GM04503 (cell line): ENCODE measurements at places on chromosomes 16 and 17.

GRCh38 chr17:30858556-30859250 is 26.9 kb downstream of the ATAD5 start:
- DNase-seq = peak; percentile 15

DNA sequence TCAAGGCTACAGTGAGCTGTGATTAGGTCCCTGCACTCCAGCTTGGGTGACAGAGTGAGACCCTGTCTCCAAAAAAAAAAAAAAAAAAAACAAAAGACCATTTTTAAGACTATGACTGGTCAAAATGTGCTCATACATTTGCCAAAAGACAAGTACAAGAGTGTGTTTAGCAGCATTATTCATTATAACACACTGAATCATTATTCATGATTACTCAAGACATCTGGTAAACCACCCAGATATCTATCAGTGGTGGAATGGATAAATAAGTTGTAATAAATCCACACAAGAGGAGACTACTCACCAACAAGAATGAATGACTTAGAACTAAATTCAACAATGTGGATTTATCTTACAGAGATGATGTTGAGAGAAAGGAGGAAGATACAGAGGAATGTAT is 716.3 kb downstream of the MAF start:
- DNase-seq = no peak

- no peak for DNase-seq
Observed at GRCh38 chr16:49924078-49924477, 68.2 kb upstream of the ZNF423 start.

DNA sequence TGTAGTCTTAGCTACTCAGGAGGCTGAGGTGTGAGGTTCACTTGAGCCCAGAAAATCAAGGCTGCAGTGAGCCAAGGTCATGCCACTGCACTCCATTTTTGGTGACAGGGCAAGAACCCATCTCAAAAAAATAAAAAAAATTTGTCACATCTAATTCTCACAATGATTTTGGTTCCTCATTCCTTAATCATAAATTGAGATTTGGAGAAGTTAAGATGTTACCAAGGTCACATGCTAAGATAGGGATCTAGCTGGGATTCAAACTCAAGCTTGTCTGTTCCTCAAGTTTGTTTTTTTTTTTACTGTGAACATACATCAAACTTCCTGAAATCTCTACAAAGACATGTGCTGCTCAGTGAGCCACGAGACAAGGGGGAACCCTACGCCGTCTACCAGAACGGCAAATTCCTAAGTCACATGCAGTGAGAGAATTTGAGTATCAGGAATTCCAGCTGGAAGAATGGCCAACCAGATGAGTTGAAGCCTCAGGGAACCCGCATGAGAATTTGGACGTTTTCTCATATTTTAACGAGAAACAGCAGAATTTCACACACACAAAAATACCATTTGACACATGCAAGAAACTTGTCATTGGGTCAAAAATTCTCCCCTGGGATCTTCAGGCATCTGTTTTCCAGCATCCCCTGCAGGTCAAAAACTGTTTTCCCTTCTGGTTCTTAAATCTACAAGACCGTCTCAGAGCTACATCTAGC is 414.1 kb upstream of the GOT2 start:
- peak; percentile 21 for DNase-seq

DNA sequence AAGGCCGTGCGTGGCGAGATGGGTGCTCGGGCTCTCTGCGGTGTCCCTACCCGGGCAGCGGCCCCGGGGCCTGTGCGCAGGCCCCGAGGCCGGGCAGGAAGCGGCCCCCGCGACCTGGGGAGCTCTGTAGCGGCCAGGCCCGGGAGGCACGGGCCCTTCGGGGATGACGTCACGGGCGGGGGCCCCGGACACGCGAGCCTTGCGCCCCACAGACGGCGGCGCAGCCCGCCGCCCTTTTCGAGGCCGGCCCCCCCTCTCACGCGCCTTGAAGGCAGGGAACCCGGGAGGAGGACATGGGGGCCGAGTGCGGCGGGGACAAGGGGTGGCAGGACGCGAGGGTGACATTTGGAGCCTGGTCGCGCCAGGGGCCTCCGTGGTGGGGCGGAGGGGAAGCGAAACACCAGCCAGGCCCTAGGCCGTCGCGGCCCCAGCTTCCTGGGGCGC is 1.1 kb downstream of the RAI1 start:
- DNase-seq = no peak

- no peak for DNase-seq
Observed at GRCh38 chr16:66359012-66359411, 7.5 kb upstream of the CDH5 start.

DNA sequence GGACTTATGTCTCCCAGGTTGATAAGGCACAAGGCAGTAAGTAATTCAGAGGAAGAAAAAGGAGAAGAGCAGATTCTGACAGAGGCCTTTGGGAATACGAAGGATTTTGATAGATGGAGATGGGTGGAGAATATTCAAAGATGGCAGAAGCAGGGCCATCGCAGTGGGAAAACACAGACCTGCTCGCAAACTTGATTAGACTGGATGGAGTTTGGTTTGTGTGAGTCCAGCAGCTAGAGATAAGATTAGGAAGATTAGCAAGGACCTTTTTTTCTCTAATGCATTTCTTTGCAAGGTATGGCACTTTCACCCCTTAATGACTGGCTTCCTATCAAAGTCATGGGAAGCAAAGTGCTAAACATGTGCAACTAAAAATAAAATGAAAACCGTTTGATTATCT is 196.7 kb downstream of the FTO start:
- DNase-seq = no peak

- no peak for DNase-seq
Observed at GRCh38 chr16:81676066-81676882, 102.8 kb upstream of the PLCG2 start.

DNA sequence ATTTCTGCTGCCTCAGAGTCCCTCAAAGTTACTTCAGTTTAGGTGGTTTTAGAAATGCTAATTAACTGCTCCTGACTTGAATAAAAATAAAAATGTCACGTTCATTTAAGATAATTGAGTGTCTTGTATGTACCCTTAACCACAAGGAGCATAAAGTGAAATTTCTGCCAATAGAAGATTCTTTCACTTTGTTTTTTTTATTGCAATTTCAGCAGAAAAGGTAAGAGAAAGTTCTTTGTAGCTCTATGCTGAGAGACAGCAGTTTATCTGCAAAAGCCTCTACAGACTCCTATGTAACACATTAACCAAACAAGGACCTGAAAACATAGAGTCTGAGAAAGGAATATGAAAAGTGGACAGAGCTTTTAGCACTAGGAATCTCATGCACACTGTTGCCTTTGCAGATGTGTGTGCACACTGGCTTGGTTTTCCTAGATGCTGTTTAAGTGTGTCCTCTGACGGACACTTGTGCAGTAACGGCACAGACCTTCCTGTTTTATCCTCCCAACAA is 11.6 kb downstream of the ARHGAP44 start:
- DNase-seq = no peak

- peak; percentile 22 for DNase-seq
Observed at GRCh38 chr16:27759301-27759871, 209.4 kb downstream of the KATNIP start.

DNA sequence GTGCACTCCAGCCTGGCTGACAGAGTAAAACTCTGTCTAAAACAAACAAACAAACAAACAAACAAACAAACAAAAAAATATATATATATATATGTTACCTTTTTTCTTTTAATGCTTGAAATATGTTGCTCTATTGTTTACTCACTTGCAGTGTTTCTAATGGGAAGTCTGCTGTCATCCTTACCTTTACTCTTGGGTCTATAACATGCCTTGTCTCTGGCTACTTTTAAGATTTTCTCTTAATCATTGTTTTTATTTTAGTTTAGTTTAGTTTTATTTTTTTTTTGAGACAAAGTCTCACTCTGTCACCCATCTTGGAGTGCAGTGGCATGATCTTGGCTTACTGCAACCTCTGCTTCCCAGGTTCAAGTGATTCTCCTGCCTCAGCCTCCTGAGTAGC is 16.1 kb upstream of the TNRC6A start:
- DNase-seq = no peak

- peak; percentile 87 for DNase-seq
Observed at GRCh38 chr16:73068541-73069401, 20.8 kb upstream of the ZFHX3 start.

GRCh38 chr16:89378947-89379771 is 111.2 kb downstream of the ANKRD11 start:
- DNase-seq = no peak

GRCh38 chr17:4318596-4318995 is 47.9 kb downstream of the UBE2G1 start:
- no peak for DNase-seq

GRCh38 chr16:25135254-25135878 is 23.8 kb downstream of the LCMT1 start:
- peak; percentile 17 for DNase-seq

- no peak for DNase-seq
Observed at GRCh38 chr16:88405216-88406060, 22.7 kb downstream of the ZNF469 start.

- DNase-seq = no peak
Observed at GRCh38 chr17:21095735-21096134, 31.0 kb upstream of the DHRS7B start.

DNA sequence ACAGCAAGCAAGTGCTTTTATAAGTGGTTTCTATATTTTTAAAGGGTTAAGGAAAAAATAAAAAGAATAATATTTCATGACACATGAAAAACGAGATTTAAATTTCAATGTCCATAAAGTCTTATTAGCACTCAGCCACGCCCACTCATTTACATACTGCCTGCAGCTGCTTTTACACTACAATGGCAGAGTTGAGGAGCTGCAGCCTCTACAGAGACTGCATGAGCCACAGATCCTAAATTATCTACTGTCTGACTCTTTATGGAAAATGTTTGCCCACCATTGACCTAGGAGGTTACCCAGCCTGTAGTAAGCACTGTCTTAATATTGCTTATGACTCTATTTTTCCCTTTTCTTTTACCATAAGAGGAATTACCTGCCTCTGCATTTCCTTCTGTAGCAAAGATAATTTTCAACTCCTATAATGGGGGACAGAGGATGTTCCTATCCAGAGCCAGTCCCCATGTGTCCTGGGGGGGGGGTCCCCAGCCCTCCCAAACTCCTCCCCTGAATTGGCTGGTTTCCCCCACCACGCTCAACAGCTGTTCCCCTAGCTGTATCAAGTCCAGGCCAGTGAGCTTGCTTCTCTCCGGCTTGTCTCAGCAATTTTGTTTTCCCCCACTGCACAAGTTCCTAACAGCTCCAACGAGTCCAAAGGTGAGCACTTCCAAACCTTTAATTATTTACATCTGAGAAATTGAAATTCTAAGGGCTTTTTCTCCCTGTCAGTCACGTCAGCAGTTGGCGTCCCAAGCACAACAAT is 139.4 kb upstream of the ERCC4 start:
- DNase-seq = no peak

DNA sequence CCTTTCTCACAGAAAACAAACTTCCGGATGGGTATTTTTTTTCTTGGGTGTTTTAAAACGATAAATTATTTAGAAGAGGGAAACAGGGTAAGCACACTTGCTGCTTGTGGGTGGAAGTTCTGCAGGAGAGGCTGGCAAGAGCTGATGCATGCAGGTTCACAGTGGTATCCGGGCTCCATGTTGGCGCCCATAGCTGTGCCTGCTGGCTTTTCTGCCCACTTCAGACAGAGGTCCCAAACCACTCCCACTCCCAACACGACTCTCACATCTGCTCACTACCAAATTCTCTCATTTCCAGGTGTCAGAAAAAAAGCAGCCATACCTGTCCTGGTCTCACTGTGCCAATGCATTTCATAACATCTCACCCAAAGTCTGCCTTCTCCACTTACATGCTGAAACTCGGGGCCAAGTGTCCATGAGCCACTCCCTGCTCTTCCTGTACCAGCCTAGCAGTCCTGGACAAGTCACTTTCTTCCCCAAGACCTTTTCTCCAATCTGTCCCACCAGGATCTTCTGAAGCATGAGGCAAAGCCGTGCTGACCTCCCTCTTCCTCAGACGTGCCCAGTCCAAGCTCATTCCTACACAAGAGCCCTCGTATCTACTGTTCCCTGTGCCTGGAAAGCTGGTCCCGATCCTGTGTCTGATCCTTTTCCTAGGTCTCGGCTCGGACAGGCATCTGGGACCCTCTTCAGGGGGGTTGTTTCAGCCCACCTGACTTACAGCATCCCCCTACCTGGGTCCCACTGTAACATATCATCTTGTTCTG is 1.5 kb downstream of the CD300LF start:
- DNase-seq = no peak

DNA sequence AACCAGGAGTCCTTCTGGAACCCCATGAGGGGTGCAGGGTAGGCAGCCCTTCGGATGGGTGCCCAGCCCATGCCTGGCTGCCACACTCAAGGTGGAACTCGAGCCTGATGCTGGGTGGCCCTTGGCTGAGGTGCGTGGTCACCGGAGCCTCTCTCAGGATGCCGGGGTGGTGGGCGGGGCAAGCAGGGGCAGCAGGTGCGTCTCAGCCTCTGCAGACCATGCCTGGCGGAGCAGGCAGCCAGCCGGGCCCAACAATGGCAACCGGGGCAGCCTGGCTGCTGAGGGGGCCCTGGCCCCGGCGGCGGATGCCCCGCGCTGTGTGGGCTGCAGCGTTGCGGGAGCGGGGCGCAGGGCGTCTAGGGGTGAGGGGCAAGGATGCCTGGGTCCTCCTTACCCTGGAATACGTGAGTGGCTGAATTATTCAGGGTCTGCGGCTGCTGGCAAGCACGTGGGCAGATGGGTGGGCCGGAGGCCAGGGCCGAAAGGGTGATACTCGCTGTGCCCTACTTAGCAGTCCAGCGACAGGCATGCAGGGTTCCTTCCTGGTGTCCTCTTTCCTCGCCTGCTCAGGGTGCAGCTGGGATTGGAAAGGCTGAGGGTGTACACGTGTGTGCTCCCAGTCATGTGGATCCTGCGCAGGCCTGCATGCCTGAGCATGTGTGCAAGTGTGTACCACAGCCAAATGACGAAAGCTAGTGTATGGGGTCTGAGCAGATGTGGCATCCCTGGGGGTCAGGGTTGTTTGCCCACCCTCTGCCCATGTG is 14.6 kb downstream of the MYO15A start:
- DNase-seq = no peak

GRCh38 chr17:81939218-81939617 is 2.1 kb upstream of the PYCR1 start:
- DNase-seq = no peak

GRCh38 chr17:33438139-33438538 is 145.0 kb upstream of the ASIC2 start:
- DNase-seq = no peak

- no peak for DNase-seq
Observed at GRCh38 chr16:72884573-72884972, 163.4 kb downstream of the ZFHX3 start.

GRCh38 chr16:71217506-71217905 is 13.0 kb downstream of the HYDIN start:
- no peak for DNase-seq

DNA sequence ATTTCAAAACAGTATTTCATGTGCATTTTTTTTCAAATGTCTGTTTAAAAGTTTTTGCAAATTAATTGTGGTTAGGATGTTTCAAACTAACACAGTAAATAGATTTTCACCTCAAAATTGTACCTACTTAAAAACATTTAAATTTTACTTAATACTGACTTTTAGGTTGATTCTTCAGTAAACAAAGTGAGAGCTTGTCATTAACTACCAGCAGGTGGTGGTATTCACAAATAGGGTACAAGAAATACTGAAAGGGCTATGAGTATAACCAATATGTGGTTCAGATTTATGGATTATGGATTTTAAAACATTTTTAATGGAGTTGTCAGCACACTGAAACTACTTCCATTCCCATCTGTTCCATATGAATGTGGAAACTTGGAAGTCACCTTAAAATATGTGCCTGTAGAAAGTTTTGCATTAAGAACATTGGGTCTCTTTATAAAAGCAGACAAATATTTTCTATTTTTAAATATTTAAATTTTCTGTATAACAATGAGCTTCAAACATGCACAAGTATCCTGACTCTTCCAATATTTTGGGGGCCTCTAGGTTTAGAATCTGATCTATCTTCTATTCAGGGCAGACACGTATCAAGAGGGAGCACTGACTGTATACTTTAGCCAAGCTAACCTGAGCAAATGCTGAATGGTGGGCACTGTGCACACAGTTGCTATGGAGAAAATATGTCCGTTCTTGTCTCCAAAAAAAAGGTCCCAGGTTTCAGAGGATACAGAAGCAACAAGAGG is 155.6 kb downstream of the SNX11 start:
- DNase-seq = no peak
